ENCODE measurements at places on chromosomes 12 and 14.

GRCh38 chr12:43338848-43339526 is 213.0 kb downstream of the ADAMTS20 start:
- DNase-seq = no peak
- no peaks in the 10 kb centered on the region for H3K36me3 ChIP-seq
- H3K4me1 ChIP-seq = peaks cover 3% of the 10 kb centered on the region
- no peak overlapping the region for H3K27ac ChIP-seq

DNA sequence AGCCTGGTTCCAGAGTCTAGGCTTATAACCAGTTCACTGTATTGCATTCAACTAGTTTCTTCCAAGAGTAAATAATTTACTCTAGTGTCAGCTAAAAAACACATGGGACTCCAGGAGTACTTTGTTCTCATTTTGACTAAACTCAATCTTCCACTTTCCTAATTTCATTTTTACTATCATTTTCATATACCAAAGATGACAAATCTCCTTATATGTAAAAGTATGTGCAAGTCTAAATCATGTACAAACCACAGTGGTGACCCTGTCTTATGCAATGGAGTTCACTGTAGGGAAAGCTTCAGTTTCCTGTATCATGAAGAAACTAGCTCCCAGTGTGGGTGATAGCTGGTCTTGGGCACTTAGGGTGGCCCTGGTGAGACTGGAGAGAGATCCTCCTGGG is 151.6 kb downstream of the HELB start:
- no peak for DNase-seq
- no peak overlapping the region for H3K4me3 ChIP-seq
- H3K27me3 ChIP-seq = peaks cover 17% of the 10 kb centered on the region
- H3K4me1 ChIP-seq = peaks cover 8% of the 10 kb centered on the region
- H3K36me3 ChIP-seq = no peaks in the 10 kb centered on the region

- no peaks in the 10 kb centered on the region for H3K36me3 ChIP-seq
- peaks cover 29% of the 10 kb centered on the region for H3K27me3 ChIP-seq
- no peak for DNase-seq
- no peak overlapping the region for H3K27ac ChIP-seq
- H3K4me1 ChIP-seq = no peaks in the 10 kb centered on the region
- no peak overlapping the region for H3K4me3 ChIP-seq
Measured at GRCh38 chr12:46803517-46803916, 22.3 kb downstream of the SLC38A4 start.

- H3K4me3 ChIP-seq = no peak overlapping the region
- no peak overlapping the region for H3K27ac ChIP-seq
- no peaks in the 10 kb centered on the region for H3K27me3 ChIP-seq
- H3K36me3 ChIP-seq = no peaks in the 10 kb centered on the region
Measured at GRCh38 chr14:46540986-46541385, 110.6 kb downstream of the RPL10L start.

GRCh38 chr14:100408350-100409002 is 85.3 kb downstream of the SLC25A47 start:
- H3K27me3 ChIP-seq = no peaks in the 10 kb centered on the region
- no peak for DNase-seq
- no peaks in the 10 kb centered on the region for H3K36me3 ChIP-seq
- H3K27ac ChIP-seq = no peak overlapping the region
- H3K4me3 ChIP-seq = no peak overlapping the region

DNA sequence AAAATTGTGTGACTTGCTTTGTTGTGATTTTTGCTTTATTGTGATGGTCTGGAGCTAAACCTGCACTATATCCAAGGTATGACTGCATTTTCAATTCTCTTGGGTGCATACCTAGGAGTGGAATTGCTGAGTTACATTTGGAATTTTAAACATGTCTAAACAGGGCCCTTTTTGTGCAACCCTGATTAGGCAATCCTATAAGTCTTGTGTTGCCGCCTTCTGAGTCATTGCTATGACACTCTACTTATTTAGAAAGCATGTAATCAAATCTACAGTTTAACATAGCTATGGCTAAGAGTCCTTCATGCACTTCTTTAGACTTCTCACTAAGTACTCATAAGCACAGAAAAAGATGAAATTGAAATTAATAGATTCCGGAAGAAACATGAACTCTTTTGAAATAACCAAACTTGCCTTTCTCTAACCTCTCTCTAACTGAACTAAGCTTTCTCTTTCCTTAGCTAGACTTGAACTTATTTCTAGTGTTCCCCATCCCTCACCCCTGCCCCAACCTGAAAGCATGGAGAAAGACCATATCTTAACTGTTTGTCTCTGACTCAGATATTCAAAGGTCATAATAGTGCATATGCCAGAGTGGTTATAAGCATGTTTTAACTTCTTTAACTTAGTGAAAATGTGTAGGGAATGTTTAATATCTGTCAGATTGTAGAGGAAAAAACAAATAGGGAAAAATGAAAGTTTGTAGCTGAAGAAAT is 203.0 kb downstream of the SNAPC1 start:
- H3K27ac ChIP-seq = no peak overlapping the region
- H3K4me1 ChIP-seq = no peaks in the 10 kb centered on the region
- H3K4me3 ChIP-seq = no peak overlapping the region
- H3K27me3 ChIP-seq = peaks cover 53% of the 10 kb centered on the region

All from activated T-cell treated with anti-CD3 and anti-CD28 coated beads, Interleukin-2, amount 50 U/mL, for 24 hours (primary cell).